ENCODE measurements at places on chromosomes 5 and 9.

GRCh38 chr5:53631251-53631650 is 70.8 kb downstream of the NDUFS4 start:
- DNase-seq: no peak

GRCh38 chr9:125707472-125707804 is 430 bp upstream of the MAPKAP1 start:
- DNase-seq: no peak

DNA sequence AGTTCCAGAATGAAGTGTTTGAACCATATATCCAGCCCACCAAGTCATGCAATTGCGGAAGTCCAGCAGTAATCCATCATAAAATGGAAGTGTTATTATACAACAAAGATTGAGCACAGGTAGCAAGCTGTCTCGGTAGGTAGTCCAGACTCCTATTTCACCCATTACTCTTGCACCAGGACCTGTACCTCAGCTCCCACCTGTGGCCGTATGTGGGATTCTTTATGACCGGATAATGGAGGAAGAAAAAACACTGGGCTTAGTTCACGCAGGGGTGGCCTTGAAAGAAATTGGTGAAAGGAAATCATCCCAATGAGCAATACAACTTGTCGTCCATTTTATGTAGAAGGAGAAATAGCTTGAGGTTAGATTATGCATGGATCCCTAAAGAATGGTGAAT is 216.3 kb downstream of the ESM1 start:
- no peak for DNase-seq

- no peak for DNase-seq
Observed at GRCh38 chr9:116360989-116361388, 207.4 kb downstream of the PAPPA start.

DNA sequence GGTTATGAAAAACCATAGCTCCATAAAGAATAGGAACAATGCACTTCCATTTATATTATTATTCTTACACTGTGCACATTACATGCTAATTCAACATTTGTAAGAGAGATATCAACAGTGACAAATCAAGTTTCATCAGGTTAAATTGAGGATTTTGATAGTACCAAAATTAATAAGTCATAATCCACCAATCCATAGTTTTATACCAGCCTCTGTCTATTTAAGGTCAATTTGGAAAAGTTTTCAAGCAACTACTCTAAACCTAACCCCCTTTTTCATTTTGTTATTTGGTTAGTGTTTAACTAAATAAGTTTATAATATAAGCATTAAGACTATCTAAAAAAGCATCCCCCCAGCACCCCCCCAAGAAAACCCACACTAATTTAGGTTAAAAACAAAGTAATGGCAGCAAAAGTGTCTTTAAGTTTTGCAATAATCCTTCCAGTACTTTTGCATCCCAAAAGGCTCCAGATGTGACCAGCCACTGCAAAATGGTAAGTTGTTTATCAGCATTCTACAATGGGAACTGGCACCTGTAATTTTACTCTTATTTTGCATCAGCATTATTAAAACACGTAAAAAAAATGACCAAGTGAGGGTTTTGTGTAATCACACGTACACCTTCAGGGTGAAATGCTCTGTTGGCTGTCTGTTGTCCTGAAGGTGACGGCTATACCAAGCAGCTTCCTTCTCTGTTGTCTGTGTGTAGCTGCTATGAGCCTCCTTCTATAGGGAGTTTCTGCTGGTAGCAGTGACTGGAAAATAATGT is 36.8 kb upstream of the SSBP2 start:
- no peak for DNase-seq

DNA sequence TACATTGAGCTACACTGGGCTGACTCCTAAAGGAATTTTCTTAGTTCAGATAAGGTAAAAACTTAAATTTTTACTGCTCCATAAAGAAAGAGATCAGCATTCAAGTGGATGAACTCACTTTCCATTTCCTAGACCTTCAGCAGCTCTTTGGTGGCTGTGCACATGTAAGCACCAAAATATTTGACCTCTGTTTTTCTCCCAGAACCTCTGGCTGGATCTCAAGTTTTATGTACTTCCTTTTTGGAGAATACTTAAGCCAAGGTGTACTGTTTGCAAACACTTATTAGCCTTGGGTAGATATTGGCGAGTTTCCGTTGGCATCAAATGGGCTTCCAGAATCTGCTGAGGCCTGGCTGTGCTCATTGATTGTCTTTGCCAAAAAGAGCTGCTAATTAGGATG is 10.3 kb downstream of the TNC start:
- no peak for DNase-seq

DNA sequence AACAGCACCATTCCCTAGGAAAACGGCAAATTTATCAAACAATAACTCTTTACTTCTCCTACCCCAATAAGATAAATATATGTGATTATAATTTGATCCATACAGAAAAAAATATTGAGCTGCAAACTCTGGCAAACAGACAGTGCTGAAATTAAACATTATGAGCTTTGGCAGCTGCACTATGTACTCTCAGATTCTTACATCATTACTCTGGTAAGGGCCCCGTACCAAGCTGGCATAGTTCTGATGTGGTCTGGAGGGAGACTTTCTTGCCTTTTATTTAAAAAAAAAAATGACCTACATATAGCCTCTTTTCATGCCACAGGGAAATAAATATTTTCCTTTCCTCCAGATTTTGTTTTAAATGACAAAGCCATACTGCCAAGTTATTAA is 95.0 kb downstream of the NR6A1 start:
- no peak for DNase-seq

DNA sequence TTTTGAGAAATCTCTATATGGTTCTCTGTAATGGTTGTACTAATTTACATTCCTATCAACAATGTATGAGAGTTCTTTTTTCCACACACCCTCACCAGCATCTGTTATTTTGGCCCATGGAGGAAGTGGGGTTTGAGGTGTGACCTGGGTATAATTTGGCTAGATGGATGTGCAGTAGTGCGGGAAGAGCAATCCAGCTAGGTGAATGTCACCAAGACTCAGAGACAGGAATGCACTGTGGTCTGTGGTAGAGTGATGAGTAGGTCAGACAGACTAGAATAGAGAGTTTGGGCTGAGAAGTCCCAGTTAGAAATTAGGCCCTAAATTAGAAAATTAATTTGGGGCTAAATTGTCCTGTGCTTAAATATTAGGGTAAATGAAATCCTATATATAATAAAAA is 32.8 kb upstream of the PIP5K1B start:
- no peak for DNase-seq

DNA sequence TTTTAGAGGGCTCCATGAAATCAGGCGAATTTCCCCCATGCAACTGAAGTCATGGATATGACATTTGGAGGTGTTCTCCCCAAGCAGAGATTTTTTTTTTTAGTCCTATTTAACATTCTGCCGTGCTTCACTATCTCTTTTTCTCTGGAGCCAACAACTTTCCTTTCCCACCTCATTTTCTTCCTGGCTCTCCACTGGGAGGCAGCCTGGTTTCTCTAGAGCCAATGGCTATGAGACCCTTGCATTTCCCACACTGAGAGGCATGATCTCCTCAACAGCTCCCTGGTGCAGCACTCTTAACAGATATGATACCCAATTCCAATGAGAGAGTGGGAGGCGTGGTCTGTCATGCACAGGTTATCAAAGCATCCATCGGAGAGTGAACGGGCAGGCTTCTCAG is 310.8 kb downstream of the DRD1 start:
- DNase-seq: no peak

DNA sequence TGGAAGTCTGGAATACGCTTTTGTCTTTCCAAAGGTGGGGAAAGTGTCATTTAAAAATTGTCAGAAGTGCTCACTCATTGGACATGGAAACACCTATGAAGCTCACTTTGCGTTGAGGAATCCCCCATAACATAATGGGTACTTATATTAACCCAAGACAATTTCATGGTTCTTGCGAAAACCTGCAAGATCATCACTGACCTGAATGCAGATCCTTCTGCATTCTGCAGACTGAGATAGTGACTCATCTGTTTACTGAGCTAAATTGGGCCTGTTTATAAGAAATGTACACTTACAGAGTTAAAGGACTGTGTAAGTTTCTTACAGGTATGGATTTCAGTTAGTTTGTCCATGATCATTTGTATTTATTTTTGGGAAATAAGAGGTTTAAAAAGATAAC is 153.0 kb downstream of the HMHB1 start:
- DNase-seq: no peak

- no peak for DNase-seq
Observed at GRCh38 chr5:102229685-102230084, 66.4 kb downstream of the SLCO4C1 start.

- no peak for DNase-seq
Observed at GRCh38 chr5:150895431-150896428, 9.1 kb downstream of the ZNF300 start.

DNA sequence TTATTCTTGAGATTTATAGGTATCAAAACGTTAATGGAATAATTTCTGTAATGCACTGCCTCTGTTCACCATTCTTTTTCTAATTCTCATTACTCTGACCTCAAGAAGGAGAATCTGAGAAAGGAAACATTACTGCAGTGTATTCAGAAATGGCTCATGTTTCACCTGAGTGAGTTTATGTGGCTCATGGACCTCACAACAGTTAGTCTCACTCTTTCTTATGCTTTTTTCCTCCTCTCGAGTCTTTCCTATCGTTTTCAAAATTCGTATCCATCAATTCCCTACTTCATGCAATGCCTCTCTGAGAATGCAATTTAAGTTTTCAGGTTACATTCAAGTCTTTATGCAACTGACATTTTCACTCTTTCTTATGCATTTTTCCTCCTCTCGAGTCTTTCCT is 9.6 kb downstream of the CDH10 start:
- no peak for DNase-seq

- no peak for DNase-seq
Observed at GRCh38 chr9:122356627-122357026, 14.2 kb upstream of the PTGS1 start.

GRCh38 chr9:70000469-70000868 is 43.2 kb upstream of the MAMDC2 start:
- no peak for DNase-seq

GRCh38 chr5:10700516-10700915 is 60.5 kb downstream of the DAP start:
- no peak for DNase-seq

- DNase-seq: no peak
Observed at GRCh38 chr9:92740009-92740408, 24.6 kb downstream of the BICD2 start.

GRCh38 chr5:145681216-145681615 is 153.9 kb downstream of the PRELID2 start:
- no peak for DNase-seq

GRCh38 chr9:19188771-19189170 is 41.7 kb upstream of the DENND4C start:
- no peak for DNase-seq

GRCh38 chr9:72592502-72593403 is 71.3 kb downstream of the TMC1 start:
- DNase-seq: no peak

- DNase-seq: no peak
Observed at GRCh38 chr9:124869466-124869985, 7.6 kb downstream of the ARPC5L start.

GRCh38 chr5:130278136-130278535 is 373.9 kb downstream of the CHSY3 start:
- no peak for DNase-seq

GRCh38 chr5:142884029-142884428 is 113.9 kb downstream of the ARHGAP26 start:
- no peak for DNase-seq

GRCh38 chr9:125547368-125547767 is 159.6 kb downstream of the MAPKAP1 start:
- no peak for DNase-seq

GRCh38 chr9:107325842-107326241 is 42.8 kb downstream of the RAD23B start:
- no peak for DNase-seq

GRCh38 chr9:126066131-126066530 is 260.5 kb upstream of the MVB12B start:
- no peak for DNase-seq

DNA sequence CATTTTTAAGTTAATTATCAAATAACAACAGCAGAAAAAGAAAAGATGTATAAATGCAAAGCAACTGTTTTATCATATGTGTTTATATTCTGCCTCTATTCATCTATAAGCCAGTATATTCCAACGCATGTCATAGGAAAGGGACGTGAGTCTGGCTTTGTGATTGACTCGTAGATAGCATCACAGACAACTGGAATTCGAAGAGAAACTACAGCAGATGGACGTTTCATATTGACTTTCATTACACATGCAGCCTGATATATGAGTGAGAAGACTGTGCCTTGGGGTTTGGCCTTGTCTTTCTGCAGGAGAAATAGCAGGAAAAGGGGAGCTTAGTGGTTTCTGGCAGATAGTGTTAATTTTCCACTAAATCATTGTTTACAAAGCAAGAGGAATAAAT is 1111.9 kb downstream of the MAT2B start:
- DNase-seq: no peak

Measured in stimulated activated CD8-positive, alpha-beta memory T cell treated with anti-CD3 and anti-CD28 coated beads, Interleukin-12 subunit alpha, Interleukin-12 subunit beta, amount 100 ng/mL, for 1 hour (primary cell).